M059J (cell line): ENCODE measurements at places on chromosomes 16 and 17. TPM values are rescaled to one million over a fixed set of nuclear protein-coding genes. Genes with fewer than 3 reads are reported as not detected.

- peak; percentile 31 for DNase-seq
Observed at GRCh38 chr16:88477631-88478519, 24.8 kb downstream of the ZFPM1 start.

GRCh38 chr17:58873926-58874325 lies 118.3 kb downstream of the PPM1E start:
- DNase-seq: no peak

NUDT16L1 gene
- 21.1 and 25.7 TPM in 2 replicates for total RNA-seq

DNA sequence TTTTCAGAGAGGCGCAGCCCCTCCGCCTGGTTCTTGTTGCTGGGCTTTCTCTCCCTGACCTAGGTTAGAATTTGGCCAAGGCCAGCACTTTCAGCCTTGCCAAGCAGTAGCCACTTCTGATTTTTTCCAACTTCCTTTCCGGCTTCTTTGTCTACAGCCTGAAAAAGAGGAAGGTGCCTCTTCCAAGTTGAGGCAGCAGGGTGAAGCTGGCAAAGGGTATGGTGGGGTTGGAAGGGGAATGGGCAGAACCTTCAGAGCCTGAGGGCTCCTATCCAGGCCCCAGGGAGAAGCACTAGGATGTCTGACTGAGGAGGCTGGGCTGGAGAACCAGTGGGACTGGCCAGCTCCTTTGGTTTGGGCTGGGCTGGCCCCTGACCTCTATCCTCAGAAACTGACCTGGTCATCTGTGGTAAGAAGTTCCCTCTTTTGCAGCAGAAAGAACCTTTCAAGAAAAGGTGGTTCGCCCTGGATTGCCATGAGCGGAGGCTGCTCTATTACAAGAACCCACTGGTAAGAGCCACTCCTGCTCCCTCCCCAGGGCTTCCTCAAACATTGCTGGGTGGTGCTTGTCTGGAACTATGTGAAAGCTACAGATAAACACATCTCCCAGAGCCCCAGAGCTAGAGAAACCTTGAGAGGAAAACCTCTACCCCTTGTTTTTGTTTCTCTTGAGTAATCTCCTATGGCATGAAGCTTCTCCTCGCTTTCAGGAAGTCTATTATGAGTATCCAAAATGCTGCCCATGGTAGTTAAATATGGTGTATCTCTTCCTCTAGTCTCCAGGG lies 16.6 kb upstream of the RNF135 start:
- no peak for DNase-seq

- no peak for DNase-seq
Observed at GRCh38 chr16:59181821-59182420, 447.8 kb upstream of the GOT2 start.

DNA sequence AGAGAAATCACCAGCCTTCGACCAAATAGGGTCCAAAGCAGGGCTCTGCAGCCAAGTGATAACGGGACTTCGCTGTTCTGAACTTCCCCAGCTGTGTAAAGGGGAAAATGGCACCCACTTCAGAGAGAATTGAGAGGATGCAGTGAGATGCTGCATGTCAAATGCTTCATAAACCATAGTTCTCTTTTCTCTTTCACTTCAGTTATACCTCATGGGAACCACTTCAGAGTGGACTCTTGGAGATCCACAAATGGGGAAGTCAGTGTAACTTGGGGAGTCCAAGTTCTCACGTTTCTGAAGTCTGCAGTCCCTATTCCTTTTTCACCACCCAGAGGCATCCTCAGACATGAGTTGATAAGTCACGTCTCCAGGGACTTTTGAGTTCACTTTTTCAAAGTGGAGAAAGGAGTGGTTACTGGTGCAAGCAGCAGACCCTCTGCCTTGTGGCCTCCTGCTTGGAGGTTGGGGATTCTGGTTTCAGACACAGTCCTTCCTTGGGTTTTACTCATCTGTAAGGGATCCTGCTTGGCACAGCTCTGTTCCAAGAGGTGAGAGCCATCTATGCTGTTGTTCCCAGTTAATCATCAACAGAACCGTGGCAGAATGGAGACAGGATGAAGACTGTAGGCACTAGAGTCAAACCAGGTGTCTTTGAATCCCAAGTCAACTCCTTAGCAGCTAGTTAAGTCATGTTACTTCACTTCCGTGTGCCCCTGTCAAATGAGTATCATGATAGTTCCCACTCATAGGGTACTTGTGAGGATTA lies 123.4 kb upstream of the NOL11 start:
- no peak for DNase-seq

SSTR5 gene
- total RNA-seq: not detected in 2 replicates

CRHR1 gene
- not detected in 2 replicates for total RNA-seq

- peak; percentile 18 for DNase-seq
Observed at GRCh38 chr16:23607726-23608125, 11.6 kb upstream of the NDUFAB1 start.

CDH8 gene
- total RNA-seq: 0.59 and 1.7 TPM in 2 replicates

NAGS gene
- total RNA-seq: 0.99 and 3.7 TPM in 2 replicates

GRCh38 chr16:76577003-76577402 lies 299.8 kb downstream of the CNTNAP4 start:
- DNase-seq: no peak

- no peak for DNase-seq
Observed at GRCh38 chr17:65466547-65466946, 94.9 kb downstream of the AXIN2 start.

PRDM7 gene
- total RNA-seq: not detected in 2 replicates

- no peak for DNase-seq
Observed at GRCh38 chr17:69470702-69471101, 56.2 kb downstream of the MAP2K6 start.

- peak; percentile 71 for DNase-seq
Observed at GRCh38 chr16:67430977-67431774, at the start of gene HSD11B2. Gene HSD11B2, plus strand, starts transcription at chr16:67431121. Its CDS starts 128 bp downstream, at chr16:67431249.

EPN3 gene
- 0.74 TPM in 1 of 2 replicates, not detected in the other for total RNA-seq

GLTPD2 gene
- not detected in 2 replicates for total RNA-seq

BCAR1 gene
- total RNA-seq: 47.3 and 80.5 TPM in 2 replicates

DNA sequence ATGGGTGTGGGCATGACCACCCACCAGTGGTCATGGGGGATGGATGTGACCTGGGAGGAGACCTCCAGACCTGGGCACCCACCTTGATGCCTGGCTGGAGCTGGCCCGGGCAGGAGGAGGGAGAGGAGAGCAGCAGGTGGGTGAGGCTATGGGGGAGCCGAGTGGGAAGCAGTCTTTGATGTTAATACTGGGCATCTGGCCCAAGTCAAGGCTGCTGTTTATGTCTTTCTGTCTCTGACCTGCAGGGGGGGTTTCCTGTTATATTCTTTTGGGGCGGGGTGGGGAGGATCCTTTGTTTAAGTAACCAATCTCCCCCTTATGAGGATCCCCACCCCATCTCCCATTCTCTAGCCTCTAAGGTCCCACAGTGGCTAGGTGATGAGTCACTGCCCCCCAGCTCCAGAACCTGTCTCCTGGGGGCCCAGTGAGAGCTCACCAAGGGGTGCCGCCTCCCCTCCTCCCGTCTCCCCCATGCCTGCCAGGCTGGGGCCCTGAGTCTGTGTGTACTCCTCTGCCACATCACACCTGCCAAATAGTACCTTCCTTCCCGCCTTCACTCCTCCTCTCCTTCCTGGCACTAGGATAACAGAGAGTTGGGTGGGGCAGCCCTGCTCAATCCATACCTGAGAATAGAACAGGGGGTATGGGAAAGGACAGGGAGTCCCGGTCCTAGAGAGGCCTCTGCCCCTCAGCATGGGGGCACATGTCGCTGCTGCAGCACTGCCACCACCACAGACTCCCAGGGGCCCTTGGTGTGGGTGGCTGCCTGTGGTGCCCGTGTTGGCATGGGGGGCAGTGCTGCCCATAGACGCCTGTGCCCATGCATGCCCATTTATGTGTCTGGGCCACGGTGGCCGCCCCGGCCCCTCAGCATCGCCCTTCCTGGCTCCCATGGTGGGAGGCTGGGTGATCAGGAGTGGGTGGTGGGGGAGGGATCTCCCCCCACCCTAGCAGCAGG lies 7.3 kb downstream of the THRA start:
- peak; percentile 72 for DNase-seq

GRCh38 chr16:54123766-54124165 lies 162.8 kb downstream of the IRX3 start:
- DNase-seq: no peak

LAT gene
- total RNA-seq: 1.2 TPM in 1 of 2 replicates, not detected in the other

- no peak for DNase-seq
Observed at GRCh38 chr17:50690887-50691549, 16.7 kb downstream of the ANKRD40 start.

SLC52A1 gene
- 0.32 TPM in 1 of 2 replicates, not detected in the other for total RNA-seq

GRCh38 chr17:69916761-69917160 lies 158.3 kb upstream of the KCNJ16 start:
- no peak for DNase-seq

GRCh38 chr16:65373097-65373496 lies 251.2 kb upstream of the CDH11 start:
- no peak for DNase-seq

GRCh38 chr16:85501900-85502299 lies 111.2 kb upstream of the GSE1 start:
- DNase-seq: no peak

GRCh38 chr16:57998486-57998885 lies 2.0 kb downstream of the ZNF319 start:
- peak; percentile 25 for DNase-seq

DNA sequence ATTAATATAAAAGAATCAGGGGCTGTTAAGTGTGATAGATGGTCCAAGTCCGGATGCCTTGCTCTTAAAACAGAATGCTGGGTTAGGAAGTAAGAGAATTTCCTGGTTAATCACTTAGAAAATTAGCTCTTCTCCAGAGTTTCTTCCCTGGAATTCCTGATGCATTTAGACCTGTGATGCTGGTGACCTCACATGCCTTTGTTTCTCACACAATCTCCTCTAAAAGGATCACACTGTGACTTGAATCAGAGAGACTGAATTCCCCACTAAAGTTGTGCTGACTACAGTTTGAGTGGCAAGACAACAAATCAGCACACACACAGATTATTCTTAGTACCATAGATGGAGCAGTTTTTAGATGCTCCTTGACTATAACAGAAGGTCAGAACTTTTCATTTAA lies 4.4 kb upstream of the RNF43 start:
- DNase-seq: no peak

- no peak for DNase-seq
Observed at GRCh38 chr16:23279721-23280153, 22.4 kb upstream of the SCNN1B start.

DNA sequence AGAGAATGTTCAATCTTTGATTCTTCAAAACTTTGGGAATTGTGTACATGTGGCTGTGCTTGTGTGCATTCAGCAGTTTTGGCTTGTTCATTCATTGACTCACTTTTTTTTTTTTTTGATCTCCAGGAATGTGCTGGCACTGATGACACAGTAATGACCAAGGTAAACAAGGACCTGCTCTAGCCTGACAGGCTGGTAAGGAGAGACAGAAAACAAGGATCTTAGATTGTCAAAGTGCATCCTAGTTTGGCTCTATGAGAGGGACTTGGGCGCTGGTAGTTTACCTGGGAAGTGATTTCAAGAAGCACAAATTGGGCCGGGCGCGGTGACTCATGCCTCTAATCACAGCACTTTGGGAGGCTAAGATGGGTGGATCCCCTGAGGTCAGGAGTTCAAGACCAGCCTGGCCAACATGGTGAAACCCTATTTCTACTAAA lies 233.1 kb upstream of the WSCD1 start:
- peak; percentile 91 for DNase-seq

SLC12A3 gene
- total RNA-seq: not detected in 2 replicates

- DNase-seq: no peak
Observed at GRCh38 chr17:82534401-82534812, 14.9 kb downstream of the FOXK2 start.

- no peak for DNase-seq
Observed at GRCh38 chr17:40443988-40444899, 994 bp downstream of the IGFBP4 start.

DNA sequence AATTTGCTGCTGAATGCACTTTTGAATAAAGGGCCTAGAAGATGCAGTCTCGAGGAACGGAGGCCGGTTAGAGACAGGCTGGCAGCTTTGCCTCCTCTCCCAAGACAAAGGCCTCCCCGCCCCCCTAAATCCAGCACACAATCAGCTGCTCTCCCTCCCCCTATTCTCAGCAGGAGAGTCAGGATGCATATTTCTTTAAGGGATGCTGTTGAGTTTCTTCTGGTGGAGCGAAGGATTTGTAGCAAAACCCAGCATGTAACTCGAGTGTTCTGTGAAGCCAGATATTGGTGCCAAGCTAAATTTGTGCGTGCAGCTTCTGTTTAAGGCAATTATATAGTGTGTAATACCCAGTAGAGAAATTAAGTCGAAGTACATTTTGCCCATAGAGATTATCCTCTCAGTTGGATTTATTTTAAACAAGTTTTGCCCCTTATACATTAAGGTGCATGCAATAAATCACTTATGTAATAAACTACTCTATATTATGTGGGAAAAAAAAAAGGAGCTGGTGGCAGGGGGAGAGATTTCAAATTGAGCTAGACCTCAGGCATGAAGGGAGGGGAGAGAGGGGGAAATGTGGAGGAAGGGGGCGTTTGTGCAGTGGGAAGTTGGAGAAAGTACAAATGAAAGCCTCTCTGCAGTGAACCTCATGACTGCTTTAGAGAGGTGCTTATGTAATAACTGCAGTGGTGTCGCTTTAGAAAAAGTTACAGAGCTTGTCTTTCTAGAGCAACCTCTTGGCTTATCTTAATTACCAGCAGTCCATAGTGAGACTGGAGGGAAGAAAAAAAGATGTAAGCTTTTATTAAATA lies 599.2 kb downstream of the MAF start:
- DNase-seq: no peak

GRCh38 chr17:48925991-48926342 lies 17.8 kb downstream of the UBE2Z start:
- no peak for DNase-seq

GRCh38 chr16:82651921-82652601 lies 25.3 kb downstream of the CDH13 start:
- peak; percentile 82 for DNase-seq

PNPO gene
- 40.1 and 54.2 TPM in 2 replicates for total RNA-seq

DNA sequence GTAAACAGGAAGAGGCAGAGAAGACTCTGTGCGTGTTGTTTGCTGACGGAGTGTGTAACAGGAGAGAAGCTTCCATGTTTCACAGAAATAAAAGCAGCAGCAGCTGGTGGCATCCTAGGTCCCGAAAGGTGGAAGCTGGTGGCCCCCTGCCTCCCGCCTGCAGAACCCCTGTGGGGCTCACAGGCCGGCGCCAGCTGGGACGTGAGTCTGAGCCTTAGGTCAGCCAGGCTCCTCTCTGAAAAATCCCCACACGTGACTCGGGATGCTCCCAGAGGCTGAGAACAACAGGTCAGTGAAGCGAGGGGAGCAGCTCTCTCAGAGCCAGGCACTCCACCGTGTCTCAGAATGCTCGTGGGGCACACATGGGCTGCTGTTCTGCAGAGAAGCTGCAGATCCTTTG lies 27.4 kb downstream of the TMEM204 start:
- DNase-seq: no peak

DNA sequence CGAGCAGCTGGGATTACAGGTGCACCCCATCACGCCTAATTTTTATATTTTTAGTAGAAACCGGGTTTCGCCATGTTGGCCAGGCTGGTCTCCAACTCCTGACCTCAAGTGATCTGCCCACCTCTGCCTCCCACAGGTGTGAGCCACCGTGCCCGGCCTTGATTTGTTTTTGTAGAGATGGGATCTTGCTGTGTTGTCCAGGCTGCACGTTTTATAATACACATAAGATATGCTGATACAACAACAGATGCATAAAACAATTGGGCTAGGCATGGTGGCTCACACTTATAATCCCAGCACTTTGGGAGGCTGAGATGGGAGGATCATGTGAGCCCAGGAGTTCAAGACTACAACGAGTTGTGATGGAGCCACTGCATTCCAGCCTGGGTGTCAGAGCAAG lies 6.0 kb downstream of the USP36 start:
- no peak for DNase-seq

IRX5 gene
- total RNA-seq: 1.2 and 3.9 TPM in 2 replicates

- no peak for DNase-seq
Observed at GRCh38 chr17:17156511-17156910, 49.6 kb downstream of the PLD6 start.

GRCh38 chr17:69592692-69593350 lies 178.3 kb downstream of the MAP2K6 start:
- no peak for DNase-seq
